ENCODE measurements at places on chromosomes 7 and 10. TPM values are rescaled to one million over a fixed set of nuclear protein-coding genes. Genes with fewer than 3 reads are reported as not detected.
A peak's percentile ranks its signal among the peaks of the same experiment; 100 is the strongest.

DNA sequence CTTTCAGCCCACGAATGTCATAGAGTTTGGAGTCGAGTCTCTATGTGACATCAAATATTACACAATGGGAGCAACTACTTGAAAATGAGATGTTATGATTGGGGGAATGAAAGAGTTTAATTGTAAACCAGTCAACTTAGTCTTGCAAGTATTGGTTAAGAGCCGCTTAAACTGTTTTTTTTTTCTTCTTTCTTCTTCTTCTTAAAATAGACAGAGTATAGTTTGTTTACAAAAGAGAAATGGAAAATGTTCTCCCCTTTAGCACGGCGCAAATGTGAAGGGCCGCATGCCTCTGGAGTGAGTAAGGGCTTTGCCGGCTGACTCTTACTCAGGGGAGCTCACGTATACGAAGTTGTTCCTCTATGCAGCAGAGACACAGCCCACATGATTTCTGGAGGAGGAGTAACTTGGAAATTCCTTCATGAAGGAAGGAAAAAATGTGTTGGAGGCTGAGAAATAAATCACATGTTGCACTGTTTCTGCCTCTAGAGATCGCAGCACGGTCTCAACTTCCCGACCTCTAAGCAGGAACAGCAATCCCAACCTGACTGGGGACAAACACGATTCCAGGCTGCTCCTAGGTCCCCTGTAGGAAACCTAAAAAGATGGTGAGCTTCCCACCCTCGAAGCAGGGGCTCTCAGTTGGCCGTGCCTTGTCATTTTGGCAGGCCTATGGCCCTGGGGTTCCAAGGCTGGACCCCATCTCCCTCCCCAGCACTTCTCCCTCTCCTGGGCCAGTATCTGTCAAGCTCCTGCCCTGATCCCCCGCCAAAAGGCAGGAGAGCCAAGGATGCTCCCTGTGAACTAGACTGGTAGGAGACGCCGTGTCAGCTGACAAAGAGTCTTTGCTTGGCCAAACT lies 44.8 kb downstream of the MYOF start:
- no peak for DNase-seq

DNA sequence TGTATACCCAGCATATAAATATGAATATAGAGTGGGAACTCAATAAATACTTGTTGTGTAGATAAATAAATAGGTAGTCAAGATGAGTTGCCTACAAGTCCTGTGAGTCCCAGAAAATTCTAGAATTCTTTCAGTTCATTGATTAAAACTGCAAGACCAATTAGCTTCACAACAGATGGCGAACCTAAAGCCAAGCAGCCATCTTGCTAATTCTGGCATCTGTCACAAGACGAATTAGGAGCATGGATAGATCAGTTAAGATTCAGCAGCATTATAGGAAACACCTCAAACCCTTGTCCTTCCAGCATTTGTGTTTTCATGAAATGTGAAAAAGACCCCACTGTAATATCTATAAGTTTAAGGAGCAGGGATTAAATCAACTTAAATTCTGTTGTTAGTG lies 552.7 kb downstream of the MAGI2 start:
- no peak for DNase-seq

- DNase-seq = peak; percentile 80
Observed at GRCh38 chr10:5692461-5693358, 8.1 kb downstream of the TASOR2 start.

- DNase-seq = no peak
Observed at GRCh38 chr7:52708846-52709245, 326.6 kb upstream of the POM121L12 start.

DNA sequence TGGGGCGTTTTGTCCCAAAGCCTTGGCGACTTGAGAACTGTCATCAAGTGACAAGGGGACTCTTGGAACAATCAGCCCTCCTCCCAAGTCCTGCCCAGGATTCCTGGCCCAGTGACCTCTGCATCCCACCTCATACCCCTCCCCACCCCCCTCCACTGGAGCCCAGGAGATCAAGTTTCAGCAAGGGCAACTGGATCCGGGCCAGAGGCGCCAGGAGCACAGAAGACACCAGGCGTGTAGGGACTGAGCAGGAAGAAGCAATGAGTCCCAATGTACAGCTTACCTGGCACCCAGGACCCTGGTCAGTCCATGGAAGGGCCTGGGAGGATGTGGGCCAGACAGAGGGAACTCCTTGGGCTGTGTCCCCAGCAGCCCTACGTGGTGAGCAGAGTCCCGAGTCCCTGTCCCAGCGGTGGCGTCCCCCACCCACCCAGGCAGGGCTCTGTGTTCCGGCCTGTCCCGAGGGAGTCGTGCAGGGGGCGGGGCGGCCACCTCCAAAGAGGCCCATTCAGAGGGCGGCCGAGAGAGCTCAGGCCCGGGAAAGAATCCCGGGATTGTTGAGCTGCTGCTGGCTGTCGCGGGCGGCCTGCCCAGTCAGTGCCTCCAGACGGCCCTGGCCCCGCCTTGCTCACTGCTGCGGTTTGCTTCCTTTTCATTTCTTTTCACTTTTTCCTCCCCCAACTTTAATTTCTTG lies 254.1 kb downstream of the TNS3 start:
- no peak for DNase-seq

DNA sequence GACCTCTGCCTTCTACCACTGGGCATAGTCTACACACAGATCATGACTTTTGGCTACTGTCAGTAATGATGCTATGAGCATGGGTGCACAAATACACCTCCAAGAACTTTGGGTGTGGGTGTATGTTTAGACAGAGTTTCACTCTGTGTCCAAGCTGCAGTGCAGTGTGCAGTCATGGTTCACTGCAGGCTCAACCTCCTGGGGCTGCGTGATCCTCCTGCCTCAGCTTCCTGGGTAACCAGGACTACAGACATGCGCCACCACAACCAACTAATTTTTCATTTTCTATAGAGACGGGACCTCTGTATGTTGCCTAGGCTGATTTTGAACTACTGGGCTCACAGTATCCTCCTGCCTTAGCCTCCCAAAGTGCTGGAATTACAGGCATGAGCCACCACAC lies 194.4 kb downstream of the NSUN6 start:
- no peak for DNase-seq

- DNase-seq = no peak
Observed at GRCh38 chr7:88200261-88200660, 19.6 kb downstream of the SRI start.

DNA sequence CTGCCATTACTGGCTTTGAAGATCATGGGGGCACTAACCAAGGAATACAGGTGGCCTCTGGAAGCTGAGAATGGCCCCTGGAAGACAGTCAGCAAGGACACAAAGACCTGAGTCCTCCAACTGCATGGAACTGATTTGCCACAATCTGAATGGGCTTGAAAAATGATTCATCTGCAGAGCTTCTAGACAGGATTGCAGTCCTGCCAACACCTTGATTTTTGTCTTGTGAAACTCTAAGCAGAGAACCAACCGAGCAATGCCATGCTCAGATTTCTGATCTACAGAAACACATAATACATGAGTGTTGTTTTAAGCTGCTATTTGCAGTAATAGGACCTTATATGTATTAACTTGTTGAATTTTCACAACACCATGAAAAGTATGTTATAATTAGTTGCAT lies 66.1 kb upstream of the SLC13A1 start:
- no peak for DNase-seq

- no peak for DNase-seq
Observed at GRCh38 chr10:131678171-131678570, 222.6 kb upstream of the PPP2R2D start.

DNA sequence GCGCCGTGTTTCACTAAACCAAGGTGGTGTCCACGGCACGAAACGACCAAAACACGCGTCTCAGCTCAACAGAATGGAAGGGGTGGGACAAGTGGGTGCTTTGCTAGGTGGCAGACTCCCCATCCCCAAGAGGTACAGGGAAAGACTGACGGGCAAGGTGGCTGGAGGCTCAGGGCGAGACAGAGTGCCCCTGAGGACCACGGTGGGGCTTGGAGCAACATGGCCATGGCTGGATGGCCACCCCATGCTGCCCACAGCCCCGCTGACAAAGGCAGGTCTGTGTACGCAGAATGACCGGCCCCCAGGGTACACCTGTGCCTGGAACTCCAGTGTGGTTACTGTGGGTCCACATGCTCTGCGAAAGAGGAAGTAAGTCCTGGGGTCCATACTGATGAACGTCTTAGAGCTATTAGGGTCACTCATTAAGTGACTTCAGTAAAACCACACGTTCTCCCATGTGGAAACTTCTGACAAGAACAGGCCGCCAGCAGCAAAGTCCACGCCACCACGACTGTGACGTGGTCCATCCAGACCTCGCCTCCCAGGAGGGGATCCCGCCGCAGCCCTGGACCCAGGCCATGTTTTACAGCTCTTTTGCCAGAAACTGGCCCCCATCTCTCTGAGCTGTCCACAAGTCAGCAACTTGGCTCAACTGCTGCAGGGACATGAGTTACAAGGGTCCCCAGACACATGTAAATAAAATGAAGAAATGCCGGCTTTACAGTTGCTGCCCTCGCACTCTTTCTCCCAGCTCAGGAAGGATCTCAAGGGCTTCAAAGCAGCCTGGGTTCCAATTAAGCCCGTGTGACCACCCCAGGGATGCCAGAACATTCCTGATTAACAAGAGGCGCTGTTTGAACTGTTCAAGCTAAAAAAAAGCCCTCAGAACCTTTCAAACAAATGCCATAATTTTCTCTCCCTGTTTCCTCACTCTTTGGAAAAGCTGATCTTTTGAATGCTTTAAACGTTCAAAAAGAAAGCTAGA lies 66.8 kb downstream of the MAD1L1 start:
- DNase-seq = no peak

Gene CFAP70
- 3.8 TPM for total RNA-seq

Gene CLRN3
- not detected for total RNA-seq

Gene CCDC3
- not detected for total RNA-seq

Gene SP4
- 45.8 TPM for total RNA-seq

Gene TMEM184A
- total RNA-seq = not detected

Data from CD4-positive, alpha-beta memory T cell (primary cell).